ENCODE measurements at places on chromosomes 13 and 19.

- no peak for DNase-seq
Measured at GRCh38 chr13:106048386-106048785, 487.1 kb downstream of the EFNB2 start.

GRCh38 chr13:90652036-90652435 lies 695.5 kb upstream of the MIR17HG start:
- DNase-seq: no peak

- no peak for DNase-seq
Measured at GRCh38 chr13:111611651-111612050, 291.2 kb downstream of the TEX29 start.

- DNase-seq: no peak
Measured at GRCh38 chr13:19072543-19072942, 109.1 kb downstream of the TUBA3C start.

GRCh38 chr19:44692379-44692721 lies 6.6 kb upstream of the CEACAM16 start:
- no peak for DNase-seq

- no peak for DNase-seq
Measured at GRCh38 chr19:13729859-13730258, 34.5 kb upstream of the MRI1 start.

- DNase-seq: no peak
Measured at GRCh38 chr13:83216479-83217245, 665.6 kb downstream of the SLITRK1 start.

GRCh38 chr19:41096353-41096752 lies 8.1 kb downstream of the CYP2A13 start:
- DNase-seq: no peak

GRCh38 chr13:111944171-111944583 lies 122.8 kb upstream of the SOX1 start:
- no peak for DNase-seq

DNA sequence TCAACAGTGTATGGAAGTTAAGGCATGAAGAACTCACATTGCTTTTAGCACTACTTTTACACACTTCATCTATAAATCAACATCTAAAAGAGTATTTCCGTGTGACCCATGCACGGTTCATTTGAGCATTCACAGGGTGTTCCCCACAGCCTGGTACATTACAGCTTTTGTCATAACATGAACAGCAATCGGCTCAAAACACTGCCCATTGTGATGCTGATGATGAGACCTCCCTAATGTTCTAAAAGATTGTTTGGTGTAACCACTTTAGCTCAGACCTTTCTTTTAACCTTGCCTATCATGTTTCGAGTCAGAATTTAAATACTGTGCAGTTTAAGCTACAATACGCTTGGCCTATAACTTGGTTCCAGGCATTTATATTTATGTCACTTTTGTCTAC lies 4.1 kb upstream of the KLF5 start:
- no peak for DNase-seq

DNA sequence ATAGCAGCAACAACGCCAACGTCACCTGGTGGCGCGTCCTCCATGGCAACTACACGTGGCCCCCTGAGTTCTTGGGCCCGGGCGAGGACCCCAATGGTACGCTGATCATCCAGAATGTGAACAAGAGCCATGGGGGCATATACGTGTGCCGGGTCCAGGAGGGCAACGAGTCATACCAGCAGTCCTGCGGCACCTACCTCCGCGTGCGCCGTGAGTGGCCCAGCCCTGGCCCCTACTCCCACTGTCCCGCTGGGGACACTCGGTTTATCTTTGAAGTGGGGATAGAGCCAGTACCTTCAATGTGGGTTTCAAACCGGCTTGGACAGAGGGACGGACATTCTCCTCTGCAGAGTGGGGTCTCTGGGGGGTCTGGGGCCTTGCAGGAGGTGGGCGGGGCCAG lies 2.0 kb downstream of the CD79A start:
- no peak for DNase-seq

DNA sequence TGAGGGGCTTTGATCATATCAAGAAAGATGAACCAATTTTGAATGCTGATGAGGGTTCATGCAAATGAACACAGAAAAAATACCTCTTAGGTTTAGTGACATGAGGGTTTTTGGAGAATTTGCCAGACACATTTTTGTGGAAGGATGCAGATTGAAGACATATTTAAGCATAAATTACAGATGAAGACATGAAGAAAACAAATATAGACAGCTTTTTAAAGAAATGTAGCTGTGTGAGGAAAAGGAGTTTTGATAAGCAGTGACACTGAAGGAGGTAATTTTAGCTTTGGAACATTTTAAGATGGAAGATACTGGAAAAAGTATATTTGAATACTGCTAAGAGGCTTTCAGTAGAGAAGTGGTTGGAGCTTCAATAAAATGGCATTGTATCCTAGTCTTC lies 810.8 kb upstream of the GPC6 start:
- DNase-seq: no peak

DNA sequence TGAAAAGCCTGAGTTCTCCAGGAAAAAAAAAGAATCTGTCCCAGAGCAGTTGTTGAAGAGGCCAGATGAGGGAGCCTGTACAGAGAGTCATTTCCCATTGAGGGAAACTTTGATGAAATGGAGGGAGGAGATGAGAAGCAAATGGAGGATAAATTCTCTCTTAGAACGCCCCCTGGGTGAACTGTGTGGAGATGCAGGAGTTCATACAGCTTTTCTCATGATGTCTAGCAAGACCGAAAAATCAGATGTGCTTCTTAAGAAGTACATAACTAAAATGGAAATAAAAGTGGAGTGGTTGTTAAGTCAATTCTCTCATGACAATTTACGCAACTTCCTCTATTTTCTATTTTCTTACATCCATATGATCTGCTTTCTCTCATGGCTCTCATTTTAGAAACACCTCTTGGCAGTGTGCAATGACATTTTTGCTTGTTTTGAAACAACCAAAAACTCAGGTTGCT lies 1263.1 kb downstream of the PCDH9 start:
- DNase-seq: no peak

DNA sequence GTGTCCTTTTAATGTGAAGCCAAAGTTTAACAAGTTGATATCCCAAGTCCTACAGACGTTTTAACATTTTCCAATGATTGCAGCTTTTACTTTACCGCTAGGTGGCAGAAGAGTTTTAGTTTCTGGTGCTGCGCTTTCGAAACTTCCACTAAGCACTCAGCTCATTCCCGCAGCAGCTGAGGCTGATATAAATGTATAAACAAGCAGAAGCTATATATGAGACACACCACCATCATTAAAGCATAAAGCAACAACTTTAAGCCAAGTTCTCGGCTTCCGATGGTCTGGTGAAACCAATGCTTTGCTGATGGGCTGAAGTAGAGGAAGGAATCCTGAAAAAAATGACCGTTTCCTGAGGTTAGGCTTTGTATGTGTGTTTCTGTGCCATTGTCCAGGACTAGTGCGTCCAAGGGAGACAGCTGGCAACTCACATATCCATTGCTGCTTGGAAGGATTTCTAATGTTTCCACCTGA lies 753.9 kb downstream of the OLFM4 start:
- DNase-seq: peak; percentile 76

GRCh38 chr13:113367771-113368170 lies 3.8 kb upstream of the GRTP1 start:
- no peak for DNase-seq

GRCh38 chr13:60869941-60870613 lies 473.1 kb downstream of the TDRD3 start:
- no peak for DNase-seq

DNA sequence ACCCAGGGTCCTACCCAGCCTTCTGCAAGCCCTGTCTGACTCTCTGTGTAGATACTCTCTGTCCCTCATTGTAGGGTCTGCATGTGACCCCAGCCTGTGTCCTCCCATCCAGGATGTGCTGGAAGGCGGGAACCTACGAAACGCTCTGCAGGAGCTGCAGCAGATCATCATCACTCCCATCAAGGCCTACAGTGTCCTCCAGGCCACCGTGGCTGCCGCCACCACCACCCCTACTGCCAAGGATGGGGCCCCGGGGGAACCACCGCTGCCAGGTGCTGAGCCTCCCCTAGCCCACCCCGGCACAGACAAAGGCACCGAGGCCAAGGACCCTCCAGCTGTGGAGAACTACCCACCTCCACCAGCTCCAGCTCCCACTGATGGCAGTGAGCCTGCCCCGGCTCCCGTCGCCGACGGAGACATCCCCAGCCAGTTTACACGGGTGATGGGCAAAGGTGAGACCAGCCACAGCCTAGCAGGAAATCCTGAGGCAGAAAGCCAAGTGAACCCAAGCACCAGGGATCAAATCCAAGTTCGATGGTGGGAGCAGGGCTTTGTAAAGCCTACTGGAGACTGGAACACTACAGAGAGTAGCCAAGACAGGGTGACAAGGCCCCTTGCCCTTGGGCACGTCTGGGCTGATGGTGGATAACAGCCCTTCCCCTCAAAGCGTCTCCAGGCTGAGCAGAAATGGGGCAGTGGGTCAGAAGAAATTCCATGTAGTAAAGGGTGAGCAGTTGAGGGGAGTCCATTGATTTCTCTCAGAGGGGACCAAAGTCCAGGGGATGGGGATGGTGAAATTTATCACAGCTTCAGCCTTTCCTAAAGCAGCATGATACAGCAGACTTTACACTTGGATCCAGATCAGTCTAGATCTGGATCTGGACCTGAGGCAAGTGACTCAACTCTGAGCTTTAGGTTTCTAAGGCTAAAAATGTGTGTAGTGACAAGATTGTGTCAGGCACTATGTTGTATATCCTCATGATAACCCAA lies 13.2 kb downstream of the PAF1 start:
- DNase-seq: no peak

DNA sequence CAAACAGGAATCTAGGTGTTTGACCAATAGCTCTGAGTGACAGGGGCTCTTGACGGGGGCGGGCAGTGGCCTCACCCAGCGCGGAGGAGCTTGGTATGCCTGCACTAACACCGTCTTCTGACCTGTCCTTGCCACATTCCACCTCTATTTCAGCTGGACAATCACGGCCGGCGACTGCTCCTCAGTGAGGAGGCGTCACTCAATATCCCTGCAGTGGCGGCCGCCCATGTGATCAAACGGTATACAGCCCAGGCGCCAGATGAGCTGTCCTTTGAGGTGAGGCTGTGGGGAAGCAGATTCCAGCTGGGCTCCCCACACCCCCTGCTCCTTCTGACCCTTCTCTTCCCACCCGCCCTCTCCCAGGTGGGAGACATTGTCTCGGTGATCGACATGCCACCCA lies 4.7 kb downstream of the ARHGAP33 start:
- no peak for DNase-seq

DNA sequence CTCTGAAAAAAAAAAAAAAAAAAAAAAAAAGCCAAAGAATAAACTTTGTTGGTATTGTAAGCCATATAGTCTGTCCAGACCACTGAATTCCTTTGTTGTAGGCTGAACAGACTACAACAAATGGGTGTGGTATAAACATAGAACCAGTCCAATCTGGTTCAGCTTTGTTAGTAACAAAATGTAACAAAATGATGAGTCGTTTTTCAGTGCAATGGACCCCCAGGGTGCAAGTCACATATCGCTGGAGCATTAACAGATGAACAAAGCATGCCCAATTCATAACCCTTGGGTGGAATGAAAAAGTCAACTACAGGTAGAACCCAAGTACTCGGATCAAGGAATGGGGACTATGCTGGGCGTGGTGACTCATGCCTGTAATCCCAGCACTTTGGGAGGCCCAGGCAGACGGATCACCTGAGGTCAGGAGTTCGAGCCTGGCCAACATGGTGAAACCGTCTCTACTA lies 13.6 kb upstream of the FCHO1 start:
- no peak for DNase-seq

DNA sequence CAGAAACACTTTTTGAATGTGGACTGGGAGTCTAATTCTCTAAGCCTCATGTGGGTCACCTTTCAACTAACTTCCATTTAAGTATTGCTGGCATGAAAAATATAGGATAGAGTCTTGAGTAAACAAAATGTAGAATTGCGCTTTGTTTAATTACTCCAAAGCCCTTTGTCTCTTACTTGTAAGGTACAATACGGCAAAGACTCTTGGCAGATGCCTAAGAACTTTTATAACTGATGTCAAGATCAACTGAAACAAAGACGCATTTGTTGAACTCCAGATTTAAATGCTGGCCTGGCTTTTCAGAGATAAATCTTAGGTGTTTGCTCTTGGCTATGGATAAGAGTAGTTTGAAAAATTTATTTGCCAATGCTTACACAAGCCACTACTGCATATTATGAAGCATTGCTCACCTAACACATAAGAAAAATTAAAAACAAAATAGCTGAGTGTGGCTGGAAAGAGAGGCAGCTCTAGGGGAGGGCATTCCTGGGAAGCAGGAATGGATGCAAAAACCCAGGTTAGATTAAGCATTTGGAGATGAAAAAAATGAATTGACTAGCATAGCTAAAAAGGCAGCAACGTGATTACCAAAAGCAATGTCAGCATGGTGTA lies 107.3 kb upstream of the STARD13 start:
- DNase-seq: no peak

- DNase-seq: no peak
Measured at GRCh38 chr19:6677883-6678689, 8.1 kb upstream of the TNFSF14 start.

GRCh38 chr13:91072486-91072885 lies 275.0 kb upstream of the MIR17HG start:
- DNase-seq: no peak

DNA sequence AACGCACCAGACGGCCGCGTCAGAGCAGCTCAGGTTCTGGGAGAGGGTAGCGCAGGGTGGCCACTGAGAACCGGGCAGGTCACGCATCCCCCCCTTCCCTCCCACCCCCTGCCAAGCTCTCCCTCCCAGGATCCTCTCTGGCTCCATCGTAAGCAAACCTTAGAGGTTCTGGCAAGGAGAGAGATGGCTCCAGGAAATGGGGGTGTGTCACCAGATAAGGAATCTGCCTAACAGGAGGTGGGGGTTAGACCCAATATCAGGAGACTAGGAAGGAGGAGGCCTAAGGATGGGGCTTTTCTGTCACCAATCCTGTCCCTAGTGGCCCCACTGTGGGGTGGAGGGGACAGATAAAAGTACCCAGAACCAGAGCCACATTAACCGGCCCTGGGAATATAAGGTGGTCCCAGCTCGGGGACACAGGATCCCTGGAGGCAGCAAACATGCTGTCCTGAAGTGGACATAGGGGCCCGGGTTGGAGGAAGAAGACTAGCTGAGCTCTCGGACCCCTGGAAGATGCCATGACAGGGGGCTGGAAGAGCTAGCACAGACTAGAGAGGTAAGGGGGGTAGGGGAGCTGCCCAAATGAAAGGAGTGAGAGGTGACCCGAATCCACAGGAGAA lies 1.9 kb downstream of the PPP1R12C start:
- DNase-seq: no peak

- no peak for DNase-seq
Measured at GRCh38 chr13:36332986-36333385, 13.2 kb downstream of the SPART start.

DNA sequence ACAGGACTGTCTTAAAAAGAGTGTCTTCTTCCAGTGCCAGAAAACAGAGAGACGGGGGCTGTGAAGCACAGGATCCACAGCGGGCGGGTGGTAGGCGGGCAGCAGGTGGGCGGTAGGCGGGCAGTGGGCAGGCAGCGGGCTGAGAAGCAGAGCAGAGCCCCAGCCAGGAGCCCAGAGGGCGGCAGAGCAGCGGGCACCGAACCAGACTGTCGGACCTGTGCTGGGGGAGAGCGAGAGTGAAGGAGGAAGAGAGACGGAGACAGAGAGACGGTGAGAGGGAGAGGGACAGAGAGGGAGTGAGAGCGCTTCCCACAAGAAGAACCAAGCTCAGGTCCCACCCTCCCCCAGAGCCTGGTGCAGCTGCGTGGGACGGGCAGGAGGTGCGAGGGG lies 30.3 kb downstream of the RASA3 start:
- no peak for DNase-seq

- no peak for DNase-seq
Measured at GRCh38 chr13:44622708-44623107, 46.6 kb upstream of the TSC22D1 start.

- DNase-seq: no peak
Measured at GRCh38 chr19:16915135-16915534, 26.3 kb downstream of the F2RL3 start.

All from NCI-H1694 (cell line).